Lower lobe of right lung (tissue), 2 donors: ENCODE measurements at places on chromosomes 3 and 15. TPM values are rescaled to one million over a fixed set of nuclear protein-coding genes. Genes with fewer than 3 reads are reported as not detected.

DNA sequence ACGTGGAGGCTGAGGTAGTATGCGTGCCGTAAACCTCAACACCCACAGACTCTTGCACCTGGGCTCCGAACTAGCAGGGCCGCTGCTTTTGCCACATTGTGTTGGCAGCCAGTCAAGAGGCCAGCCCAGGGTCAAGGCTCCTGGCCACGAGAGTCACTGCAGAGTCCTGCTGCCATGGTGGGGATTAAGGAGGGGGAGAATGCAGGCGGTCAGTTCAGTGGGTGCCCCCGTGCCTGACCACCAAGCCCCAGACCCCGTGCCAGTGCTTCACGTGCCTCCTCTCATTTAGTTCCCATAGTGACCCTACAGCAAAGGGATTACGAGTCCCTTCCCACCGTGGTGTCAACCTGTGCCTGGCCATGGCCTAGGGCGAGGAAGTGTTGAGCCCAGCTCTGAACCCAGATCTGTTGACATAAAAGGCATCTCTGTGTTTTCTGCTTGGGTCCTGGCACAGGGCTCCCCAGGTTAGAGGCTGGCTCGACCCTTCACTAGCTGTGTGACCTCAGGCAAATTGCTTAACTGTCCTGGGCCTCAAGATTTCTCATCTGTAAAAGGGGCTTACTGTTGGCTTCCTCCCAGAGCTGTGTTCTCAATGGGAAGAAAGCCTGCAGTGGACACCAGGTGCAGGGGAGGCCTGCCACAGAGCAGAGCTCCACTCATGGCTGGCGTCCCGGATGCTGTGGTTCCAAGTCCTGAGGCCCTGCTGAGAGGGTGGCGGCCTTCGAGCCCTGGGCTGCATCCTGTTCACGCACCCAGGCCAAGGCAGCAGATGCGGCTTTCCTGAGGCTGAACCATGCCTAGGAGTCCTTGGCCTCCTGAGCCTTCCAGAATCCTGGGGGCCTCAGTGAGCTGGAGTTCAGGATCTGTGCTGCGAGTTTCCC lies 32.8 kb downstream of the FBLN2 start:
- no peaks in the 10 kb centered on the region for H3K4me1 ChIP-seq
- H3K27ac ChIP-seq: no peak overlapping the region
- H3K4me3 ChIP-seq: no peak overlapping the region
- DNase-seq: no peak
- no peaks in the 10 kb centered on the region for H3K27me3 ChIP-seq

DNA sequence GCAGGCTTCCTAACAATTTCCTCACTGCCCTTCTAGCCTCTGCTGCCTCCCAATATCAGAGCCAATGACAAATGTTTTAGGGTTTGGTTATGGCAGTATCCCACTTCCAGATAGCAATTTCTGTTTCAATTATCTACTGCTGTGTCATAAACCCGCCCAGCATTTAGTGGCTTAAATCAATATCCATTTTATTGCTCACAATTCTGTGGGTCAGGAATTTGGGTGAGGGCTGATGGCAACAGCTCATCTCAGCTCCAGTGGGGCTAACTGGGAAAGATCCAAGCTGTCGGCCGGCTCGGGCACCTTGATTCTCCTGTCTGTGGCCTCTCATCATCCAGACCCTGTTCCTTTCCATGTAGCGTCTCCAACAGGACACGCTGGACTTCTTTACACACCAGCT lies 85.3 kb upstream of the GOLGA8J start:
- no peaks in the 10 kb centered on the region for H3K27me3 ChIP-seq
- H3K36me3 ChIP-seq: no peaks in the 10 kb centered on the region
- no peak overlapping the region for H3K27ac ChIP-seq
- no peaks in the 10 kb centered on the region for H3K4me1 ChIP-seq

DNA sequence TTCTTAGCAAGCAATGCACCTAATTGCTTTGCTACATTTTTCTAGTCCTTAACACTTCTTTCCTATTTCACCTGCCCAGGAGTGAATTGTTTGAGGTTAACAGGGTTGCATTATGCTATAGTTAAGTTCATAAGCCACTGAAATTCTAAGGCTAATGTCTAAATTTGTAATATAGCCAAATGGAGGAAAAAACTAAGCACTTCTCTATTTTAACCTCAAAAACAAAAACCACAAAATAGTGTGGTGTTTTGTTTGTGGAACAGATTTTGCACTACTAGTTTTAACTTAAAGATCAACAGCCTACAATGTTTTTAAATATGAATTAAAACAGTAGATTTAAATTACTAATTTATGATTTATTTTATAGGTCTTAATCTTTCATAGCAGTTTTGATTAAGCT lies 5.5 kb downstream of the ATOSA start:
- no peak overlapping the region for H3K27ac ChIP-seq
- DNase-seq: no peak
- peaks cover 47% of the 10 kb centered on the region for H3K4me1 ChIP-seq
- H3K36me3 ChIP-seq: peaks cover 80% of the 10 kb centered on the region

- peaks cover 50% of the 10 kb centered on the region for H3K36me3 ChIP-seq
- DNase-seq: no peak
Measured at GRCh38 chr15:92158426-92158825, 235.3 kb upstream of the ST8SIA2 start.

Gene PRSS50
- 0.41 TPM for total RNA-seq

GRCh38 chr3:59733041-59733809 lies 683.4 kb upstream of the CFAP20DC start:
- no peak overlapping the region for H3K4me3 ChIP-seq
- H3K27ac ChIP-seq: no peak overlapping the region
- H3K27me3 ChIP-seq: no peaks in the 10 kb centered on the region
- H3K4me1 ChIP-seq: no peaks in the 10 kb centered on the region
- no peaks in the 10 kb centered on the region for H3K36me3 ChIP-seq

DNA sequence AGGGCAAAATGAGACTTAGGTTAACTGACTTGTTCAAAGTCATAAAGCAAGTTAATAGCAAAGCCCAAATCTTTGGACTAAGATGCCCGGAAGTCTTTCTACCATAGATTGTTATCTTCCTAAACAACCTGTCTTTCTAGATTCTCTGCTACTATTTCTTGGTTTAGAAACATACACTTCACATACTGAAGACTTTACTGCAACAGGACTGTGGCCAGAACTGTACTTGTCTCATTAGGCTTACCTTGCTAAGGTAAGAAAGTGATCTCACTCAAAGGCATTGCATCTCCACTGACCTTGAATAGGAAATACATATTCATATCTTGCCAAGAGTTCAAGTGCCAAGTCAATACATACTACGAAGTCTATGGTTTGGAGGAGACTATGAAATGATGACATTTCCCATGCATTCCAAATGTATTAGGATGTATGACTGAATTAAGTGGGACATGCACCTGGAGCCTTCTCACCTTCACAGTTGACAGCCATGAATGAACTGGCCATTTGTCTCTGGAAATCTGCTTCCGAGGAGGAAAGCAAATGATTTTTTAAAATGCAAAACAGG lies 5.0 kb downstream of the ZDHHC3 start:
- DNase-seq: no peak
- no peak overlapping the region for H3K4me3 ChIP-seq
- peaks cover 58% of the 10 kb centered on the region for H3K4me1 ChIP-seq
- H3K36me3 ChIP-seq: no peaks in the 10 kb centered on the region
- H3K27me3 ChIP-seq: no peaks in the 10 kb centered on the region

Gene CHL1
- total RNA-seq: 20.2 TPM

Gene LRRIQ4
- total RNA-seq: not detected

DNA sequence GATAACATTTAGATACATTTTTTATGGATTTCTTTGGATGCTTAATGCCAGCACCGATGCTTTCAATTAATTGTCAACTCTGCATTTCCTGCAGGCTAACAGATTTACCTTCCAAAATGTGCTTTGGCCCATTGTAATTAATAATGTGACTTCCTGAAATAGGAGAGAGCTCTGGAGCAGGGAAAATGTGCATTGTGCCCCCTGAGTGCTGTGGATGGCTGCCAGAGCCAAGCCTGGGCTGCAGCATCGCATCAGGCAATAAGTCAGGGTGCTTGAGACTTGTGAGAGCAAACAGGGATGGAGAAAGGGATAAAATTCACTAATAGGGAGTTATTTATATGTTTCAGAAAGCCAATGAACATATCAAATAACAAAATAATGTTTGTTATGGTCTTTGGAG lies 133.8 kb downstream of the MOBP start:
- no peak for DNase-seq
- H3K4me3 ChIP-seq: no peak overlapping the region
- H3K27me3 ChIP-seq: no peaks in the 10 kb centered on the region

Gene SERPINI2
- 2.3 TPM for total RNA-seq

DNA sequence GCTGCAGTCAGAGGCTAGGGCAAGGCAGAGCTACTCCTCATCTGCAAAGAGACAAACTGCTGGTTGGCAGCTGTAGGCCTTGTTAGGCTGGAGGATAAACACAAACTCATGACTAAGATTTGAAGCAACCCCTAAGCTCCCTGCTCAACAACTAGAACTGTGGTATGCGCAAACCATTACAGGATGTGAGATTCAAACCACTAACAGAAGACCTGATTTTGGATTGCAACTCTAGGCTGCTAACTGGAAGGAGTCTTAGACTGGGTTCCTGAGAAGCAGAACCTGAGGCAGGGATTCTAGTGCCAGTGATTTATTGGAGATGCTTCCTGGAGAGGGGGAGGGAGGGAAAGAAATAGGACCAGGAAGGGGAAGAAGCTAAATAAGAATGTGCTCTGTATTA lies 22.5 kb downstream of the CCR4 start:
- H3K36me3 ChIP-seq: no peaks in the 10 kb centered on the region
- no peak overlapping the region for H3K27ac ChIP-seq
- no peak overlapping the region for H3K4me3 ChIP-seq
- no peak for DNase-seq

Gene ZSCAN29
- 24.3 TPM for total RNA-seq

- no peak overlapping the region for H3K4me3 ChIP-seq
- no peak overlapping the region for H3K27ac ChIP-seq
- H3K27me3 ChIP-seq: peaks cover 99% of the 10 kb centered on the region
Measured at GRCh38 chr3:181709537-181710279, 2.0 kb upstream of the SOX2 start.

GRCh38 chr15:66894363-66894762 lies 171.0 kb upstream of the SMAD3 start:
- no peak overlapping the region for H3K27ac ChIP-seq
- no peaks in the 10 kb centered on the region for H3K27me3 ChIP-seq
- H3K4me1 ChIP-seq: no peaks in the 10 kb centered on the region
- H3K4me3 ChIP-seq: no peak overlapping the region
- DNase-seq: no peak

DNA sequence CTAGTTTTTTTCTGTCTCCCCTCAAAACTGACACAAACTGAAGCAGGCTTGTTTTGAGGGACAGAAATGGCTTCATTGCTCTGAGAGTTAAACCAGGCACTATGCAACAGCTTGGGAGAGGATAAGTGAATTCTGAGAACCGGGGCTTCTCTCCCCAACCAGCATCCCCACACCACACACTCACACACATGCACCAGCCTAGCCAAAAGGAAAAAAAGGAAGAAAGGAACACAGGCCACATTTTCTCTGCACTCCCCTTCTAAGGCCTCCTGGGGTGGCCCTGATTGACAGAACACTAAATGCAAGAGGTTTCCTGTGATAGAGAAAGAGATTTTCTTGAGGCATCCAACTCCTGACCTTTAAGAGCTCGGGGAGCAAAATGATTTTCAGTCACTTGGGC lies 177.5 kb downstream of the TLE3 start:
- H3K4me3 ChIP-seq: no peak overlapping the region
- H3K4me1 ChIP-seq: no peaks in the 10 kb centered on the region
- no peak for DNase-seq
- H3K27ac ChIP-seq: no peak overlapping the region

DNA sequence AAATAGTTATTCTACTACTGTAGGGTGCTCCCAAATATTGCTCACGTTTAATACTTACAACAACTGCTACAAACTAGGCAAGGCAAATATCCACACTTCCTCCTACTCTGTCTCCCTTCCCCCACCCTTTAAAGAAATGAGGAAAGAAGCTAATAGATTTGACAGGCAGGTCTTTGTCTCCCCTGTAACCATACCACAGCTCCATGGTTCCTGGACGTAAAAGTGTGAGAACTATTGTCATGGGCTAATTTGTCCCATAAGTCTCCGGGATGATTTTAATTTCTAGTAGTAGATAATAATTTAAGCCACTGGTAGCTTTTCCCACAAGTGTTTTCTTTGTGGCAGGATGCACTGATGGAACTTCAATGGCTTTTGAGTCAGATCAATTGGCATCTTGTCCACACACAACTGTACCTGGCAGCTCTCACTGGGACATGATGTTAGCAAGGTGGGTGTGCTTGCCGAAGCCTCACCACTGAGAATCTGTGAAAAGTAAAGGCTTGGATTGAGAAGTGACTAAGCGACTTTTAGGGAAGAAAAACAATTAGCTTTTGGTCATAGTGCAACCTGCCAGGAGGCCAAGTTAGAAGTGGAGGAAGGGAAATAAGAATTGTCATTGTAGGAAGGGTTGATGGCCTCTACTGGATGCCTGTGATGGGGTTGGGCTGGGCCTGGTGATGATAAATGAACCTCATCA lies 1.4 kb upstream of the CPOX start:
- no peak overlapping the region for H3K27ac ChIP-seq
- H3K4me3 ChIP-seq: no peak overlapping the region
- H3K27me3 ChIP-seq: no peaks in the 10 kb centered on the region
- peaks cover 14% of the 10 kb centered on the region for H3K36me3 ChIP-seq

DNA sequence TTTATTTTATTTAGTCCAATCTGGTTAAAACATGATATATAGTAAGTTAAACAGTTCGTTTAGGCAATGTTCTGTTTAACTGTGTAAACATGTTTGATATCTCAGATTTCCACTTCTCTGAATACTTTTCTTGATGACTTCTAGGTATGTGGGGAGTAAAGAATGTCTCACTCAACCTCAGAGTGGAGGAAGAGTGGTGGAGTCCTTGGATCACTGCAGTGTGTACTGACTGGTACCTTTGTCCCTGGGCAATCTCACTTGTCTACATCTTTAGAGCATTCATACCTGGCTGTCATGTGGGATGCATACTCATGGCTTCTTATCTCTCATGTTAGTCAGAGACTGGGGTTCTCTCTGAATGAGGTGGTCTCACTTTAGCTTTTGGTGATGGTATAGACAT lies 15.6 kb downstream of the GADL1 start:
- H3K4me1 ChIP-seq: no peaks in the 10 kb centered on the region
- H3K27ac ChIP-seq: no peak overlapping the region
- H3K27me3 ChIP-seq: no peaks in the 10 kb centered on the region
- H3K4me3 ChIP-seq: no peak overlapping the region

Gene GOLGA8R
- 5.1 TPM for total RNA-seq

- no peak for DNase-seq
- no peaks in the 10 kb centered on the region for H3K4me1 ChIP-seq
- H3K4me3 ChIP-seq: no peak overlapping the region
- H3K27me3 ChIP-seq: no peaks in the 10 kb centered on the region
Measured at GRCh38 chr3:197417441-197417840, 119.0 kb upstream of the DLG1 start.

Gene TIGIT
- 1.7 TPM for total RNA-seq

- no peaks in the 10 kb centered on the region for H3K36me3 ChIP-seq
- DNase-seq: no peak
- H3K27ac ChIP-seq: no peak overlapping the region
- no peak overlapping the region for H3K4me3 ChIP-seq
Measured at GRCh38 chr3:4426782-4427344, 40.2 kb downstream of the SUMF1 start.
